ENCODE measurements at places on chromosomes 2 and 18.

DNA sequence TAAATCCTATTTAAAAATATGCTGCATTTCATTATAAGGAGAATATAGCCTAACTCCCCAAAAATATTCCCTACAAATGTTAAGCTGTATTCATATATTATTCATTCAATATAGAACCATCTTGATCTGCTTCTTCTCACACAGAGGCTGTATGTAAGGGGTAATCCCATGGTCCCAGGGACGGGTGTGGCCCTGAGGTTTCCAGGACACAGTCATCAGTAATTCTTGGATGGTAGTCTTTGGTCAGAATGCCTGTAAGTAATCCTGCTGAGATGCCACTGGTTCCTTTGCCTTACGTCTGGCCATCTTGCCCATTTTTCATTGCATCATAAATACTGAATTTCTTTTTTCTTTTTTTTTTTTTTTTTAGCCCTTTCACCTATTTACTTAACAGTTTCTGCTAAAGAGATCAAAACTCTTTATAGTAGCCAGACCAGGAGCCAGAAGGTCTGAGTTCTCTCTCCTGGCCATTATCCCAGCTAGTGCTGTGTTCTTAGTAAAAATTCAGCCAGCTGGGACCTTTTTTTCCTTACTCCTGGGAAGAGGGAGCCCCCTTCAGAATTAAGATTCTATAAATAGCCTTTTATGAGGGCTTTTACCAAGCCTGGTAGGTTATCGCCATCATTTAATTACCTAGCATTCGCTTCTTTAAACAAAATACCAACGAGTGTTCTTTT is 134.9 kb downstream of the SOX11 start:
- no peak for DNase-seq

DNA sequence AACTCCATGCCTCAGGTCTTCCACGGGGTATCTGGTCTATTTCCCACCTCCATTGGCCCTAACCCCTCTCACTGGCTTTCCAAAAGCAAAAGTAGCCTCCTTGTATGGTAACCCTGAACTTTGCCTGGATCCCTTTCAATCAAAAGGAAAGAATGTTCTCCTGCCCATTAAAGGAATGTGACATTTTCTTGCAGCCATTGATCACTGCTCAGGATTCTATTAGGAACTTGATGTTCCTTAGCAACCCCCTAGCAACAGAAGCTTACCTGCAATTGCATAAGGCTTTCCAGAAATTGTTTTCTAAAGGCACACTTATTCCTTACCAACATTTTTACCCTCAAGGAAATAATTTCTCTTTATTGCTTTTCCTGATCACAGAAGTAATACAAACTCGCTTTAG is 91.4 kb upstream of the AGAP1 start:
- DNase-seq = no peak

GRCh38 chr2:233380132-233380895 is 26.0 kb downstream of the DGKD start:
- no peak for DNase-seq

- peak; percentile 88 for DNase-seq
Observed at GRCh38 chr2:216031960-216032689, 18.8 kb upstream of the MREG start.

GRCh38 chr2:24984912-24985311 is 13.2 kb upstream of the DNAJC27 start:
- no peak for DNase-seq

DNA sequence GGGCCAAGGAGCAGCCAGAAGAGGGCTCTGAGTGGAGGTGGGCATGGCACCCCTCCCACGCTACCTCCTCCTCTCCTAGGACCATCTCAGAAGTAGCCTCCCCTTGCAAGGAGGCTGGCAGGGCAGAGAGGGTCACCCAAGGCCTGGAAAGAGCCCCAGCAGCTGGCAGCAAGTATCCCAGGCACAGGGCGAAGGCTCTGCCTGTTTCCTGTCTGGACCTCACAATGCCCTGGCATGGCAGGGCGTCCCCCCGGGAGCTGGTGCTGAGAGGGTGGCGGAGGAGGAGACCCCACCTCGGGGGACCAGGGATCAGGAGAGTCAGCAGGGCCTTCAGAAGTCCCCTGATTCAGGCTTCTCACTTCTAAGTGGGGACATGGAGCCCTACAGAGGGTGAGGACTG is 66.2 kb upstream of the TAF1B start:
- no peak for DNase-seq

GRCh38 chr2:40286721-40287120 is 165.2 kb downstream of the SLC8A1 start:
- DNase-seq = no peak

GRCh38 chr2:69299772-69300516 is 87.1 kb downstream of the GFPT1 start:
- DNase-seq = peak; percentile 32

GRCh38 chr18:74183130-74183529 is 34.8 kb downstream of the TIMM21 start:
- DNase-seq = no peak

- DNase-seq = peak; percentile 62
Observed at GRCh38 chr2:26530696-26531095, 52.8 kb upstream of the OTOF start.

DNA sequence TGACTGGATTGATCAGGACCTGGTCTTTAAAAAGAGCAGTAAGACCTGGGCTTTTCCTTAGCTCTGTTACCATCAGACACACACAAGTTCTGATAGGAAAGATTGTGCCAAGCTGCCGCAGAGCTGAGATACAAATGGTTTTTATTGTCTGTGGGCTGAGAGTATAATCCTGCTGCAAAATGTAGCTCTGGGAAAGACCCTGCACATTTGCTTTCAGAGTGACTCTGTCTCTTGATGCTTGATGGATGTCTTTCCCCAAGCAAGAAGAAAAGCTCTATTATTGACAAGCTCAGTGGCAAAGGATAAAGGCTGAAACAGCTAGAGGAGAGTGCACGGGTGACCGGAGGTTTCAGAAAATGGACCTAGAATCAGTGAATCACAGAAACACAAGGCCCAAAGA is 95.3 kb upstream of the PARD3B start:
- no peak for DNase-seq

DNA sequence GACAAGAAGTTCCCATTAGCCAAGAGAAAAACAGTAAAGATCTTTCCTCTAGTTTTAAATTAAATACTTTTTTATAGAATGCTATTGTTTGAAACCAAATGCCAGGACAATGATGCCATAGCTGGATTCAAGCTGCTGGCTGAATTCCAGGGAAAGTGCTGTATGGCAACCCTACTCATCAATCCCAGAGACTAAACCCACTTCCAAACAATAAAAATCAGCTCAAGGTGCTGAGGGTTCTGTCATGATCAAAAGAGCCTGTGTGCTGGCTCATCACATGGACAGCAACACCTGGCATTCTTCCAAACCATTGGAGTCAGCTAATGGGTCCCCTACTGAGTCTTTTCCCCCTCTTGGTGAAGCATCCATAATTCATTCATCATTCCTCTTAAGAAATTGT is 53.7 kb upstream of the PARD3B start:
- DNase-seq = peak; percentile 48

GRCh38 chr2:138730497-138731030 is 49.6 kb downstream of the NXPH2 start:
- no peak for DNase-seq

Measured in ELR (cell line).